ENCODE measurements at places on chromosomes 3 and 15. TPM values are rescaled to one million over a fixed set of nuclear protein-coding genes. Genes with fewer than 3 reads are reported as not detected.

TEX55 gene
- not detected for total RNA-seq

SHC4 gene
- total RNA-seq = 2.6 TPM

TMOD2 gene
- 1.8 TPM for total RNA-seq

COL7A1 gene
- 11.9 TPM for total RNA-seq

THBS1 gene
- total RNA-seq = 21.0 TPM

ISL2 gene
- not detected for total RNA-seq

P3H2 gene
- total RNA-seq = 3.8 TPM

MITF gene
- 86.9 TPM for total RNA-seq

C2CD4A gene
- total RNA-seq = not detected

ADAMTSL3 gene
- total RNA-seq = 7.2 TPM

LRRK1 gene
- total RNA-seq = 2.9 TPM

PRR20G gene
- not detected for total RNA-seq

A4GNT gene
- total RNA-seq = not detected

GRCh38 chr3:188157971-188158370 lies 4.0 kb downstream of the LPP start:
- no peak for DNase-seq

DNA sequence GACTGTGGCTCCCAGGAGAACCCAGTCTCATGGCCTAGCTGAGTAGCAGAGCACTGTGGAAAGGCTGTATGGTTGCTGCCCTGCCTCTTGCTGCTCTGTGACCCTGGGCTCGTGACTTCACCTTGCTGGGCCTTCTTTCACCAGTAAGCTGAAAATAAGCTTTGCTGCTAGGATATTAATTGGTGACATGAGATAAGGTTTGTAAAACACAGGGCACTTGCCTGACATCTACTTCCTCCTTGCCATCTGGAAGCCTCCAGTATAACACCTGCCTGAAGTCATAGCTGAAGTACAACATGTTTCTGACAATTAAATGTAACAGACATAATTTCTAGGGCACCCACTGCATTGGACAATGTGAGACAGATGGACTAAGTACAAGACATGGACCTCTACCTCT lies 53.6 kb downstream of the CLEC3B start:
- DNase-seq = no peak

DNA sequence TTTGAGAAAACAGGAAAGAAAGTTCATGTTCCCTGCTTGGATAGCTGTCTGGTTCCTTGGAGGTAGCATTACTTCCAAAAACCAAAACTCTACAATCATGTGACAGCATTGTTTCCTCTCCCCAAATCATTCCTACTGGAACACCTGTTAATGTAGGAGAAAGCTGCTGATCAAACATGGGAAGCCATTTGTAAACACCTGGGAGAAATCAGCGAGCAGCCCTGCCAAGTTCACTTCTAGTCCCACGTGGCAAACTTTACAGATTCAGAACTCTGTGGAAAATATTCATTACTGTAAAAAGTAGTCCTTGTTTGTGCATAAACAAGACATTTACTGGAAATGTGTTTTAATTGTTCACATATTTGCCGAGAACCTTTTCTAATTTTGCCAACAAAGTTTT lies 275.5 kb upstream of the AZI2 start:
- DNase-seq = no peak

DNA sequence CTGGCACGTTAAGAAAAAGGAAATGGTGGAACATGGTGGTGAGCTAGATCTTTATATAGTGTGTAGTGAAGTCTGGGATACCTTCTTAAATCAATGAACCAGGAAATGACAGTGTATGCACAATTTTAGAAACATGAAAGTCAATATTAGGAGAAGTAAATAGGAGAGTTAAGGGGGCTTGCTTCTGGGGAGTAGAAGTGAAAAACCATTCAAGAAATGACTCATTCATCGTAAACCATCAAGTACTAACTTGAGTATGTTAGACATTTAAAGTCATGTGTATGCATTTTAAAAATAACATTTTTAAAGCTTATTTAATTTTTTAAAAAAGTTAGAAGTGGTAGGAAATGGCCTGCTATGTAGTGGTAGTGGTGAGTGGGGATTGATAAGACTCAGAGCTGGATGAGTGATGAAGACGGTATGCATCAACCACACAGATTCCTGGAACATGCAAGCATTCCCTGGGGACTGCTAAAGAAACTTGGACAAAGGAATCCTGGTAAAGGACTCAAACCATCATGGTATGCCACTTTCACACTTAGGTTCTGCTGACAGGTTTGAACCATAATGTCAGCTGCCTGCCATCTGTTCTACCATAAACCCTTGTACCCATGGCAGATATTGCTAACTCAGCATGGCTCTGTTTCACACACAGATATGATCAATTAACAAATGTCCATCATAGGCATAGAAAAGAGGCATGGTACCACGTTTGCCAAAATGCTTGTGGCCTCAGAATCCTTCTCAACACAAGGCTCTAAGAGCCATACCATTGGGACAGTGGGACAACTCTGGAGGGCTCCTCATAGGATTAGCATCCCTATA lies 28.9 kb upstream of the MITF start:
- no peak for DNase-seq

DNA sequence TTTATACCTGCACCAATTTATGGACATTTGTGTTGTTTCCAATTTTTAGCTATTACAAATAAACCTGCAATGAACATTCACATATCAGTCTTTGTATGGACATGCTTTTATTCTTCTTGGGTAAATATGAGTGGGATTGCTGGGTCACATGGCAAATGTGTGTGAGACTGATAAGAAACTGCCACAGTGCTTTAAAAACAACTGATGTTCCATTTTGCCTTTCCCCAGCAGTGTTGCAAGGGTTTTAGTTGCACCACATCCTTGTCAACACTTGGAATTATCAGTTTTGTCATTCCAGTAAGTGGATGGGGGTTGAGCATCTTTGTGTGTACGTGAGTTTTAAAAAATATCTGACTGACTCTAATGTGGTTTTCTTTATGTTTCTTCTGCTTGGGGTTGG lies 191.2 kb downstream of the PLCL2 start:
- DNase-seq = no peak

DNA sequence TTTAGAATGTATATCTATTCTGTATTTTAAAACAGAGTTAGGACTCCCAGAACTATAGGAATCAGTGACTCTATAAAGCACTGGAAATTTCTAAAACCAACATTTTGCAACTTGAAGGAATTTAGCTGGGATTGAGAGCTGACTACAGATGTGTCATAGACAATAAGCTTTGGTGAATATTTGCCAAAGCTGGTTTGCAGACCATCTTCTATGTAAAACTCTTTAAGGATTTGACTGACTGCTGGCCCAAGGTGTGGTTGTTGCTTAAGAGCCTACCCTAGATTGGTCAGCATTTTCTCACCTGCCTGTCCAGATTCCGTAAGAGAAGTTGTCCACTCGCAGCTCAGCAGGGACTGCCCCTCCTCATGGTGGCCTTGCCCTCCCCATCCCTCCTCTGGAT lies 73.2 kb upstream of the GK5 start:
- DNase-seq = no peak

- DNase-seq = no peak
Measured at GRCh38 chr15:60204131-60204885, 193.5 kb downstream of the ANXA2 start.

GRCh38 chr3:179801856-179802255 lies 149.0 kb downstream of the USP13 start:
- DNase-seq = no peak

DNA sequence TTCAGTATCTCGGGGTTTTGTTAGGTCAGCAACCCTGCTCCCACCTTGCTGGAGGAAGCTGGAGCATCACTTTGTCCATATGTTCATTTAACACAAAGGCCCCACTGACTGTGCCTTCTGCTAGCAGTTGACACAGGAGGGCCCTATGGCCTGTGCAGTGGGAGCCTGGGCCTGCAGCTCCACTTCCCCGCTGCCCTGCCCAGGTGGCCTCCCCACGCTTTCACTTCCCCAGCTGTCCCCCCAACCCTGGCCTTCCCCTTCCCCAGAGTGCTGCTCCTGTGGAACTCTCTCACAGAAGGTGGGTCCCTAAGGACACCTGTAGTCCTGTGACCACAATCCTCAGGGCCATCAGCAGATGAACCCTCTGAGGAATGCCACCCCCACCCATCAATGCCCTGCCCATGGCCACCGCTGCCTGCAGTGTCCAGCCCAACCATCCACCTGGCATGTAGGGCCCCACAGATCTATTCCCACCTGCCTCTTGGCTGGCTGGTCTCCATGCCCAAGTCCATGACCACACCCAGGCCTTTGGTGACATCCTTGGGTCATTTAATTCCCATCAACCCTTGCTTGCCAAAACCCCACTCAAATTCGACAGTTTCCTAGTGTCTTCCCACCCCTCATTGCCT lies 13.5 kb downstream of the TBC1D21 start:
- no peak for DNase-seq

GRCh38 chr15:98900356-98900755 lies 107.2 kb downstream of the PGPEP1L start:
- DNase-seq = no peak

GRCh38 chr3:134148534-134148933 lies 102.1 kb downstream of the RYK start:
- no peak for DNase-seq

- DNase-seq = no peak
Measured at GRCh38 chr3:41148901-41149300, 50.4 kb upstream of the CTNNB1 start.

DNA sequence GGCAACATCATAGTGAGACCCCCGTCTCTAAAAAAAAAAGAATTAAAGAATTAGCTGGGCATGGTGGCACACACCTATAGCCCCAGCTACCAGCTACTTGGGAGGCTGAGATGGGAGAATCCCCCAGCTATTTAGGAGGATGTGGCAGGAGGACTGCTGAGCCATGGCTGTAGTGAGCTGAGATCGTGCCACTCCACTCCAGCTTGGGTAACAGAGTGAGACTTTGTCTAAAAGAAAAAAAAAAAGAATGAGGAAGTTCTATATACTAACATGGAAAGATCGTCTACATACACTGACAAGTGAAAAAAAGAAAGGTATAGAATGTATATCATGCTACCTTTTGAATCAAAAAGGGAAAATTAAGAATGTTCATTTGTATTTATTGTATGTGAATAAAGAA lies 83.9 kb upstream of the CDAN1 start:
- DNase-seq = no peak

DNA sequence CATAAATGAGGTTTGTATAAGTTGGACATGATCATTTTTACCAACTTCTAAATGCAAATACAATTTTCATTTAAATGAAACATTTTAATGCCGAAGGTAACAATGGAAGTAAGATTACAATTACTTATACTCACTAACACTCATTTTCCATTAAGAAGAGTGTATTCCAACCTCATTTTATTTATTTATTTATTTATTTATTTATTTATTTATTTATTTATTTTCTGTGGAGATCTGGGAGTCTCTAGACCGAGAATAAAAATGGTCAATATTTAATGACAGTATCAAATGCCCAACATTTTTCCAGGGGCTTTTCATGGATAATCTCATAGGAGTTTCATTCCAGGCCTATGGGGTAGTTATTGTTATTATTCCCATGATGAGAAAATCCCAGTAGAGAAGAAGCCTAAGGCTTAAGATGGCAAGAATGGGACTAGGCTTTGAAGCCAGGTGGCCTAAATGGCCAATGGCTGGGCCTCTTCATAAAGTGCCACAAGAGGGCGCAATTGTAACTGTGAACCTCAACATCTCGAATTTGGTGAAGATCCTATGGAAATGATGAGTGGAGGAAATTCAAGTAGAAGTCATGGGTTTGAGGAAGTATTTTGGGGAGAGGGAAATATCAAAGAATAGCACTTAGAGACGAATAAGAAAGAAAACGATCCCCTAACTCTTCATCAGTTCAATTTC lies 21.3 kb downstream of the VGLL3 start:
- DNase-seq = no peak

DNA sequence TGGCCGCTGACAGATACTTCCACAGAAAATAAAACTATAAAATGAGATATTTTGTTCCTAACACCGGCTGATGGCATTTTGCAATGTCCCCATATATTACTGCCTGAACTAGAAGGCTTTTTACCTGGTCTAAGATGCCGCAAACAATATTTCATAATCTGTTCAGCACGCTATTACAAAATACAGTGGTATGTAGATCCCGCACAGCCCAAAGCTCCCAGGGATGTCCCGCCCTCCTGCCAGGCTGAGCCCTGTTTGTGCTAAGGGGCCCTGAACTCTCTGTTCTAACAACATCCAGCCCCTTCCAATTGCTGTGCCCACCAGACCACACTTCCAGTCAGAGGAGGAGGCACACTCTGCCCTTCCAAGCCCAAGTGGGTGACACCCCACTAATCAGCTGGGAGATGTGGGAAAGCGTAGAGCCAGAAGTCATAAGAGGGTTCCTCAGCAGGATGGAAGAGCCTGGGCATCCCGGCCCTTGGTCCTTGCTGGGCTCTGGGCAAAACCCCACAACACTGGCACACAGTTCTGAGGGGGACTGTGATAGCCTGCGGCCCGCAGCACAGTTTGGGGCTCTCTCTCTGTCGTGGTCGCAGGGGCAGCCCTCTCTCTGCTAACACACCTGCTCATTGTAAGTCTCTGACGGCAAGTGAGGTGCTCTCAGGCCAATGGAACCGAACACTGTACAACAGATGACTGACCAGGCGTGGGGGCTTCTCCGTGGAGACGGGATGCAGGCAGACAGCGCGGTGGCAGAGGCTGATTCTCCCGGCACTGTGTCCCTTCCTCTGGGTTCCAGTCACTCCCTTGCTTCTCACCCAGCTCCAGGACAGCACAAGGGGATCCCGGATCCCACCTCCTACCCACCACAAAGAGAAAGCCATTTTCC lies 55.2 kb downstream of the PCSK6 start:
- DNase-seq = no peak

DNA sequence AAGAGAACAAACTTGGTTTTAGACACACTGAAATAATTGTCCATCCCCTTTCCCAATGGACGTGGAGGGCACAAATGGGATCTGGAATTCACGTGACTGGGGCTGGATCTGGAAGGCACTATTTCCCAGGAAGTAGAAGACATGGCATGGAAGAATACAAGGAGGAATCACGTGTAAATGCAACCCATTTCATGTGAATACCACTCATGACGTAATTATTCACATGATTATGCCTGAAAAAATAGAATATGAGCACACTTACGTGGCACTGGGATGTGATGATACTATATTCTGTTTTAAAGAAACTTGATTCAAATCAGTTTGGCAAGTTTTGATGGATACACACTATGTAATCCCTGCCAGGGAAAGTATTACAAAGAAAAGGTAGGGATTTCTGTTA lies 477.3 kb downstream of the GABRG3 start:
- no peak for DNase-seq

GRCh38 chr15:78018946-78019644 lies 58.4 kb downstream of the TBC1D2B start:
- DNase-seq = no peak

GRCh38 chr3:23619705-23620637 lies 185.8 kb upstream of the UBE2E1 start:
- DNase-seq = no peak

GRCh38 chr15:39777496-39777895 lies 5.1 kb downstream of the FSIP1 start:
- DNase-seq = no peak

- no peak for DNase-seq
Measured at GRCh38 chr3:11636394-11636770, 7.3 kb downstream of the VGLL4 start.

DNA sequence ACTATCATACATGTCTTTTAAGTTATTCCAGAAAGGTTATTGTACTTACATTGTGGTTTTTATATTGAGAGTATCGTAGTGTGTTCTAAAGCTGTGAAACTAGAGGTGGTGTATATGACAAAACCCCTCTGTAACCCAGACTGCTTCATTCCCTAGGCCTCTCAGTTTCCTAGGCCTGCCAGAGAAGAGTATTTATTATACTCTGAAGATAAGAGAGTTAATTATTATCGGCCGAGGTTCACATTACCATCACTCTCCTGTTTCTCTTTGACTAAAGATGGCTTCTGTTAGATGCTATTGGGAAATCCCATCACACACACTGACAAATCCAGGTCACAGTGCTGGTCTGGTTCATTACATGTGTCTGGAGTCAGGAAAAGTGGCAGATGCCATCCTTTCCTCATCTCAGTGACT lies 20.5 kb downstream of the EXOSC7 start:
- DNase-seq = no peak
